ENCODE measurements at places on chromosomes 16 and 17. TPM values are rescaled to one million over a fixed set of nuclear protein-coding genes. Genes with fewer than 3 reads are reported as not detected.

NPEPPS gene
- total RNA-seq: 111 TPM

CRYM gene
- 0.39 TPM for total RNA-seq

TMEM100 gene
- total RNA-seq: 0.91 TPM

GNGT2 gene
- total RNA-seq: not detected

GID4 gene
- 18.0 TPM for total RNA-seq

SMPD3 gene
- 0.26 TPM for total RNA-seq

LASP1 gene
- total RNA-seq: 140 TPM

GNG13 gene
- total RNA-seq: not detected

ARHGDIA gene
- 101 TPM for total RNA-seq

ACSM2A gene
- not detected for total RNA-seq

ALDH3A1 gene
- total RNA-seq: 9.3 TPM

ZMYND15 gene
- total RNA-seq: 0.65 TPM

CD300LF gene
- not detected for total RNA-seq

SP2 gene
- 2.6 TPM for total RNA-seq

LITAF gene
- 80.6 TPM for total RNA-seq

TEKT1 gene
- total RNA-seq: not detected

CCL4L2 gene
- not detected for total RNA-seq

RAB37 gene
- total RNA-seq: 1.0 TPM

SCRN2 gene
- 29.4 TPM for total RNA-seq

ULK2 gene
- 31.0 TPM for total RNA-seq

GPRC5C gene
- total RNA-seq: 20.1 TPM

KRTAP9-4 gene
- total RNA-seq: not detected

AMDHD2 gene
- total RNA-seq: 28.1 TPM

C17orf100 gene
- 0.43 TPM for total RNA-seq

C16orf92 gene
- not detected for total RNA-seq

TMC8 gene
- total RNA-seq: not detected

ATXN7L3 gene
- total RNA-seq: 32.7 TPM

CDH11 gene
- total RNA-seq: 468 TPM

KLHL10 gene
- total RNA-seq: 0.13 TPM

All from articular chondrocyte of knee joint (primary cell).